ENCODE measurements at places on chromosomes 13 and 19.
A peak's percentile ranks its signal among the peaks of the same experiment; 100 is the strongest.

DNA sequence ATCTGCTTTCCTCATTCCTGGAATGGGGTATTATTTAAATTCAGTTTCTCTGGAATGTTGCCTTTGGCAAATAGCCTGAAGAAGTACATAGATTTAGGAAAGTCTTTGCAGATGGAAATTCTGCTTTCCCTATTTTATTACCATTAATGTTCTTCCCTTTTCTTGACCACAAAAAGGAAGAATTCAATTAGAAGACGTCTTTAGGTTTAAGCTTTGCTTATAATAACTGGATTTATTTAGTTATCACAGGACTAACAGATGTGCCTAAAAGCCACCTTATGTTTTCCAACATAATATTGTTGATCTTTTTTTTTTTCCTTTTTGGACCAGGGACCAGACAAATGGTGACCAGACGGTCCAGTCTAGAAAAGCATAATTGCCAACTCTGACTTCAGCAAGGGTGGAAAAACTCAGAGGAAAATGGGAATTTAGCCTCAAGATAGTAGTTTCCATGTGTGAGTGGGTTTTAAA, 210.1 kb upstream of the SPRY2 start:
- DNase-seq, result no peak

GRCh38 chr13:68369739-68370138, 1139.6 kb upstream of the PCDH9 start:
- no peak for DNase-seq

GRCh38 chr19:50044922-50045321, 19.1 kb downstream of the ZNF473 start:
- no peak for DNase-seq

DNA sequence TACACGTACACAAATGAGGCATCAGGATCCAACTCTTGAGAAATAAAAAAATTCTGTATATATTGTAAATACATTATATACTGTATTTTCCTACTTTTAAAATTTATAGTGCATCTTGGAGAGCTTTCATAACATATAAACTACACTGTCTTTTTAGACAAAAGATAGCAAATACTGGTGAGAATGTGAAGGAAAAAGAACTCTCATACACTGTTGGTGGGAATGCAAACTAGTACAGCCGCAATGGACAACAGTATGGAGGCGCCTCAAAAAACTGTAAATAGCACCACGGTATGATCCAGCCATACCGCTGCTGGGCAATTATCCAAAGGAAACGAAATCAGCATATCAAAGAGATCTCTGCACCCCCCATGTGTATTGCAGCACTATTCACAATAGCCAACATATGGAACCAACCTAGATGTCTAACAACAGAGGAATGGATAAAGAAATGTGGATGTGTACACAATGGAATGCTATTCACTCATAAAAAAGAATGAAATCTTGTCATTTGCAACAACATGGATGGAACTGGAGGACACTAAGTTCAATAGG, 292.4 kb downstream of the EFNB2 start:
- no peak for DNase-seq

- DNase-seq, result peak; percentile 3
Observed at GRCh38 chr13:91767651-91768050, 369.2 kb downstream of the GPC5 start.
